M059J (cell line): ENCODE measurements at places on chromosomes 13 and 19. TPM values are rescaled to one million over a fixed set of nuclear protein-coding genes. Genes with fewer than 3 reads are reported as not detected.

Gene ANO8
- 3.5 and 5.6 TPM in 2 replicates for total RNA-seq

Gene NCAN
- total RNA-seq: not detected in 2 replicates

Gene RASIP1
- total RNA-seq: 0.20 TPM in 1 of 2 replicates, not detected in the other

Gene ZNF480
- 10.2 and 13.6 TPM in 2 replicates for total RNA-seq

Gene PINLYP
- 0.91 and 2.5 TPM in 2 replicates for total RNA-seq

Gene MICU2
- 85.6 and 170 TPM in 2 replicates for total RNA-seq
